Endothelial cell (in vitro differentiated cells): ENCODE measurements at places on chromosomes 12 and 14.

- no peak for DNase-seq
These were observed 46.5 kb downstream of the PAPLN start for GRCh38 chr14:73283608-73284379.

DNA sequence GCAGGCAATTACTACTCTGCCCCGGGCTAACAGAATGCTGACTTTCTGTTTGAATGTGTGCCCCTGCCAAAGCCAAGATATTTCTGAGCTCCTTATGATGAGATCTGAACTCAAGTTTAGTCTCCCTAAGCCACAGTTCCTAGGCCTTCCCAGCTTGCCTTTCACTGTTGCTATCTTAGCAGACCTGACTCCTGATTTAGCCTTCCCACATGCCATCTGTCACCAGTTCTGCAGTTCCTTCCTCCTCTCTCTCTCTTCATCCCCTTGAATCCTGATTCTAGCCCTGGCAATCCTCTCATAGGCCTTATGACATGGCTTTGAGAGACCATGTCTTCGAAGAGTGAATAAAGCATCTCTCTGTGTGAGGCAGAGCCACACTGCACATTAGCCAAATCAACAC, 12.5 kb upstream of the SAMD4A start:
- no peak for DNase-seq

- no peak for DNase-seq
These were observed 21.2 kb upstream of the GARIN2 start for GRCh38 chr14:67168110-67168441.

GRCh38 chr12:46480316-46480715, 107.7 kb upstream of the SLC38A2 start:
- no peak for DNase-seq

DNA sequence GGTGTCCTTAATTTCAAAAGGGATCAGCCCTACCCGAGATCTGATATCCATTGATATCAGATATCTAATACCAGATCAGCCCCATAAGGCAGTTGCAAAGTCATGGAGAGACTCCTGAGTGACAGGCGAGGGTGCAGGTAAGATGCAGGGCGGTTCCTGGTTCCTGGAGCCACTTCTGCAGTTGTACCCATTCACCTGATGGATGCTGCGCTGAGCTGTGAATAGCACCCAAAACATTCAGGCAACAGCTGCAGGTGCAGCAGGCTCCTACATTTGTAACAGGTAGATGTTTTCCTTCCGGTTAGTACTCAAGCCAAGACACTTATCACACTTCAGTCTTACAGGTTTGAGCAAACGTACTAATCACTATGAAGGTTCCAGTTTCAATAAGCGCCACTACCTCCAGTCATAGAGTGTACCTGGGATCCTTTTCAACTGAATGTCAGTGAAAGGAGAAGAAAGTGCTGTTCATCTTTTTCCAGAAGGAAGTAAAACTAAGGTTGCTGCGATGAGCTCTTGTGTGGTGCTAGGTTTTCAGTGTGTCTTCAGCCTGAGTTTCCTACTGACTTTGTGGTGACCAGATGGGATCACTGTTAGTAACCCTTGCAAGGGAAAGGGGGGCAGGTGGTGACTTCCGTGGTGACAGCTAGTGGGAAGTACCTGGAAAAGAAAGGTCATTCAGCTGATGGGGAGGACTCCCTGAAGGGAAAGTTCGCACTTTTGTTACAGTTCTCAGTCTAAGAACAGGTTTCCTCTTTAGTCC, 1.9 kb downstream of the ATP6V0A2 start:
- DNase-seq = no peak

GRCh38 chr12:71007781-71008404, 87.4 kb upstream of the PTPRR start:
- no peak for DNase-seq

GRCh38 chr12:127539226-127539858, 727.6 kb upstream of the TMEM132C start:
- no peak for DNase-seq

DNA sequence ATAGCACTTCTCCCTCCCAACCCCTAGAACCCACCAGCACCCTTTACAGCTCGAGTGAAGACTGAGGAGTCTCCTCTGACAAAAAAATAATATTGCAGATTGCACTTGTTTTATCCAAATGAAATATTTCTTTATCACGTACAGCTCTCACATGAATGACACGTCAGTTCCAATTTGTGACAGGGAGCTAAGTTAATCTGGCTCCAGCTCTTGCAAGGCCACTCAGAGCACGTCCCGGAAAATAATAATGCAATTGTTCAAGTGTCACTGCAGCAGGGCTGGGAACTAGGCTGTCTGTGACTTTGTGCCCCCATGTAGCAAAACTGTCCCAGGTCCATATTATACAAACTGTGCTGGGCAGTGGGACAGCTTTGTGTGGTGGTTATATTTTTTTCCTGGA, 539.6 kb downstream of the VRK1 start:
- no peak for DNase-seq

- DNase-seq = no peak
These were observed 8.4 kb downstream of the CEP170B start for GRCh38 chr14:104873380-104874055.

DNA sequence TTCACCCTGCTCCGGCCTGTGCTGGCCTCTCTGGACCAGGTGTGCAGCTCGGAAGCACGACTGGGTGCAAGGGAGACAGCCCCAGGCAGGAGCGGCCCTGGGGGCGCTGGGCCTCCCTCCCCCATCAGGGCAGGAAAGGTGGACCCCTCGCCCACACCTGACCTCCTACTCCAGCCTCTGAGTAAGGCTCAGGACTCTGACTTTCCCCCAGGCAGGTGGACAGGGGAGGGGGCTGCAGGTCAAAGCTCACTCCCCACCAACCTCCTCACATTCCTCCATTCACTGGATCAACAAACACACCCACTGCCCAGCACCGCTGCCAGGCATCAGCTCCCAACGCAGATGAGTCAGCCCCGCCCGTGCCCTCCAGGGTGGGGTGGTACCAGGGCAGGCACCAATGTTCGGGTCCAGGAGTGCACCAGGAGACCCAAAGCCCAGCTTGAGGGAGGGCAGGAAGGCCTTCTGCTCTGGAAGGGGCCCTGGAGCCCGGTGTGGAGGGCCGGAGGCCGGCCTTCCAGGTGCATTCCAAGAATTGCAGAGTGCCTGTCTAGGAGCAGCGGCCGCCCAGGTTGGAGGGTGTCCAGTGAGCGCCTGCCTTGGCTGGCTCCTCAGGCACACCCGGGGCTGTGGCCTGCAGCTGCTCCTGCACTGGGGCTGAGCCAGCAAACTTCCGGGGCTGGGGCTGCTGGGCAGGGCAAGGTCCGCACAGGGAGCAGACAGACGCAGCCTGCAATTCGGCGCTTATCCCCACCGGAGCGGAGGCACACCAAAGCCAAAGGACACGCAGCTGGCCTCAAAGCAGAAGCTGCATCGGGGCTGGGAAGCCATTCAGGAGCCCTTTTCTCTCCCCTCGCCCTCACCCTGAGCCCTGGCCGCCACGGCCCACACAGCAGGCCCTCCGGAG, 1.6 kb upstream of the INF2 start:
- no peak for DNase-seq

- DNase-seq = no peak
These were observed 53.0 kb downstream of the IFNG-AS1 start for GRCh38 chr12:68042212-68042699.

DNA sequence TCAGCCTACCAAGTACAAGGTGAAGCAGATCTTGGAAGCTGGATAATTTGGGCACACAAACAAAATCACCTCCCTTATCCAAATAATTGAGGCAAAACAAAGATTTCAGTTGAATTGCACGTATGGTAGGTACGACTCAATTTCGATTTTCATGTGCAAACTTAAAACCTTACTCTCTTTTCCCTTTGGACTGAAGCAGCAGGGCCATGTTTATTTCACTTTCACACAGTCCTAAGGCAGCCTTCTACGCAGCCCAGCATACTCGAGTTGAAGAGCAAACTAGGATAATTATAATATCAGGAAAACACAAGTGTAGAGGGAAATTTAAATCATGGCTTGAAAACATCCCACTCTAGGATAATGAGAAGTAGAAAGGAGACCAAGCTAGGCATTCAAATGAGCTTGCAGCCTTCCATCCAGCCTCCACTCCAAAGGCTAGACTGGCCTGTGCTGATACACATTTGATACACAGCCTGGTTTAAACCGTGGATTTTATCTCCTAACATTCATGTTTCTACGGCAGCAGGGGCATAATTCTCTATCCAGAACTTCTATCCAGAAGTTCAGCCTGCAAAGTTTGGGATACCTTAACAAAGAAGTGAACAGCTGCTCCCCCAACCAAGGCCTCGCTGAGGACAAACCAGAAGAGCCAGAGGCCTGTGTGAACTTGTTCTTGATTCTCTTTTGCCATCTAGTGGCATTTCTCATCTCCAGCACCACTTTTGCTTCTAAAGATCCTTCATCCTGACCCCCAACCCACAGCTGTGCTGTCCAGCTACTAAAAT, 2.4 kb upstream of the RNASE7 start:
- peak; percentile 40 for DNase-seq

DNA sequence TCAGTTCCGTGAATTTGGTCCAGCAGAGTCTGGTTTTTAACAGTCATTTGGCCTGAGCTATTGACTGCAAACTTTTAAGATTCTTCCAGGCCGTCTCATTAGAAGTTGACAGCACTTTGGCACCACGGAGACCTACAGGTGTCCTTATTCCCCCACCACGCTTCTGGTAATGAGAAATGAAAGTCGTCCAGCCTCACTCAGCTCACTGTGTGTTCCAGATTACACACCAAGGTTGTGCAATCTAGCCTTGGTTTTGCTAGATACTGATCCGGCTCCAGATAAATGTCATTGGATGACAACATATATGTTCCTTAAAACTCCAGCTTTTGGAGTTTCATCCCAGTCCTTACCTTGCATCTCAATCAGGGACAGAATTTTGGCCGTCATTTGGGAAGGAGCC, 210.4 kb downstream of the CHST11 start:
- DNase-seq = no peak

GRCh38 chr12:59723520-59723919, 127.7 kb downstream of the SLC16A7 start:
- no peak for DNase-seq

DNA sequence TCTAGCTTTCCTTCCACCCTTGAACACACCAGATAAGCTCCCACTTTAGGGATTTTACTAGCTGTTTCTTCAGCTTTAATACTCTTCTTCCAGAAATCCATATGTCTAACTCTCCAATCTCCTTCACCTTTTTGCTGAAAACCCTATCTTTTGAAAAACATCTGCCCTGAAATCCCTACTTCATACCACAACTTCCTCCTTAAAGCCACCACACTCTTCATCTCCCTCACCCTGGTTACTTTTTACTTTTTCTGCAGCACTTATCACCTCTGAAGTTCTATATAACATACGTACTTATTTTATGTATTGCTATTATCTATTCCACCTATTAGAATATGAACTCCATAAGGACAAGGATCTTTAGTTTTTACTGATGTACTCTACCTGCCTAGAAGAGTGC, 28.6 kb upstream of the PTPRQ start:
- no peak for DNase-seq

DNA sequence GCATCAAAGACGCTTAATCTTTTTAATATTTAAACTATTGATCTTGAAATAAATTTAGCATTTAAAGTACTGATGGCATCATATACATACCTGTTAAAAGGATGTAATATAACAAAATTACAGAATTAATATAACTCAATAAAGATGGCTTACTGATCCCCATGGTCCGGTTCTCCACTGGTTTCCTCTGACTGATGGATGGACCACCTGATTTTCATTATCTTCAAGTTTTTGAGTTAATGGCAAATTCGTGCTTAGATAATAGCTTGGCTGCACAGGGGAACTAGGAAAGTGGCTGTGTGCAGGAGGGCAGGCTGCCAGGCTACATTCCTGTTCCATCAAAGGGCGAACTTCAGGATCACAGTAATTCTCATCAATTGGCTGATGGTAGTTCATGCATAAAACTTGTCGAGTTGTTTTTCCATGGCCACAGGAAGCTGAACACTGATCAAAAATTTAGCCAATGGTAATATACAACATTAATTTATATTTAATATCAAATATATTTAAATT, 123.9 kb downstream of the ADAMTS20 start:
- no peak for DNase-seq

- DNase-seq = no peak
These were observed 36.8 kb downstream of the PPHLN1 start for GRCh38 chr12:42362647-42363260.

- no peak for DNase-seq
These were observed 43.6 kb downstream of the ETV6 start for GRCh38 chr12:11693067-11693466.

- no peak for DNase-seq
These were observed 16.3 kb downstream of the SMCO2 start for GRCh38 chr12:27462851-27463250.

DNA sequence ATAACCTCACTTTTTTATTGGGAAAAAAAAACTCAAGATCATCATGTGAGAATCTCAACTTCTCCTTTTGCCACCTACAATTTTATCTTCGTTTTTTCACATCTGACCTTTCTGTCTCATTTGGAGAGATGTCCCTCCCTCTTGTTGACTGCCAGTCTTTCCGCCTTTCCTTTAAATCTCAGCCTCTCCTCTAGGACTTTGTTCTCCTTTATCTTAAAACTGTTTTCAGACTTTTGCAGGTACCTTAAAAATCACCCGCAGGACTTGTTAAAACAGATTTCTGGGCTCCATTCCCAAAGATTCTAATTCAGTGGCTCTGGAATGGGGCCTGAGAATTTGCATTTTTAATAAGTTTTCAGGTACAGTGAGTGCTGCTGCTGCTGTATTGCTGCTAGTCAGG, 223.2 kb downstream of the NTF3 start:
- DNase-seq = no peak

GRCh38 chr12:47249082-47249481, 169.3 kb upstream of the AMIGO2 start:
- DNase-seq = no peak

DNA sequence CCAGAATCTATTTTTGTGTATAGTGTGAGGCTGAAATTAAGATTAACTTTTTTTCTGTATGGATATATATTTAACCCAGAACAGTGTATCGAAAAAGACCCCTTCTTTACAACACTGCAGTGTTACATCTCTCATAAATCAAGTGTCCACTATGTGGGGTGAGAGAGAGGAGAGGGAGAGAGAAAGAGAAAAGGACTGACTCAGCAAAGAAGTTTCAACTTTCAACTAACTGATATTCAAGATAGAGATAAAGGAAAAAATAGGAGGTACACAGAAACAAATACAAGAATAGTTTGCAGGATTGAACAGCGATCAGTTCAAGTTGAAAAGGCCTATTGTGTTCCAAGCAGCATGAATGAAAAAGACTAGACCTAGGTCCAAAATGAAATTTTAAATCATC, 126.7 kb upstream of the NEDD1 start:
- DNase-seq = no peak
